Adrenal gland (tissue), 19 donors: ENCODE measurements at places on chromosomes 6 and 20. TPM values are rescaled to one million over a fixed set of nuclear protein-coding genes. Genes with fewer than 3 reads are reported as not detected.

- H3K27ac ChIP-seq: no peak within 1 kb of the TSS
- no peaks in the 10 kb centered on the region for H3K4me1 ChIP-seq
- no peaks in the 10 kb centered on the region for H3K27me3 ChIP-seq
Measured at GRCh38 chr6:53148684-53149083, at the start of gene GCM1. TSS of gene GCM1 (minus strand) at chr6:53148841. CDS start at chr6:53145632, 3,209 bp downstream.

DNA sequence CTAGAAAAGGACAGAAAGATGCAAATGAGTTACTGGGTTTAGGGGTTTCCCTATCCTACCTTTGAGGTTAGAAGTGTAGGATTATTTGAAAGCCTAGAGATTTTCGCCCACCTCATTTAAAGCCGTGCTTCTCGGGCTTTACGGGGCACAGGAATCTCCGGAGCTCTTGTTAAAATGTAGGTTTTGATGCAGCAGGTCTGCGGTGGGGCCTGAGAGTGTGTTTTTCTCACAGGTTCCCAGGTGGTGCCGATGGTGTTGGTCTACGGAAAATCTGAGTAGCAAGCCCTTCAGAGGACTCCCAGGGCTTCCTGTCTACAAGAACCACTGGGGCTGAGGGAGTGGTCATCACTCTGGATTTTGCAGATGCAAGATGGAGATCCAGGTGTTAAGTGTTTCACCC, 47.5 kb downstream of the TRAM2 start:
- H3K4me1 ChIP-seq: no peaks in the 10 kb centered on the region
- DNase-seq: no peak
- no peaks in the 10 kb centered on the region for H3K27me3 ChIP-seq
- H3K27ac ChIP-seq: no peak overlapping the region
- no peaks in the 10 kb centered on the region for H3K36me3 ChIP-seq

DNA sequence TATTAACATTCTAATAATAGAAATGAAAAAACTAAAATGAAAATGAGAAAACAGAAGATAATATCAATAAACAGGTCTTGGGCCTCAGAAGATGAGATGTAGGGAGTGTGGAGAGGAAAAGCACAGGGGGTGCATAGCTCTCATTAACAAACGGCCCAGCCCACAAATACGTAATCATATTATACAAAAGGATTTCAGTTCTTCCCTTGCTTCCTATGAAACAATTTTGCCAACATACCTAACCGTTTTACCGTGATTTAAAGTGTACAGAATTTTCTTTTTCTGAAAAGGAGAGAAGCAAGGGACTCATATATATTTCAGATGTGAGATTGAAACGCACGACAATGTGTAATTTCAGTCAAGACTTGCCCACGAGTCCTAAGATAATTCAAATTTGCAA, 136.0 kb downstream of the HFE start:
- DNase-seq: no peak
- no peaks in the 10 kb centered on the region for H3K27me3 ChIP-seq
- H3K27ac ChIP-seq: peak overlapping the region; percentile 93
- H3K4me3 ChIP-seq: no peak overlapping the region

Gene PARD6B
- total RNA-seq: 6.3 TPM

Gene MYL9
- 1,063 TPM for total RNA-seq

Gene TCF15
- 1.1 TPM for total RNA-seq

GRCh38 chr6:83962582-83962981, 71.0 kb upstream of the MRAP2 start:
- H3K4me1 ChIP-seq: no peaks in the 10 kb centered on the region
- H3K27me3 ChIP-seq: no peaks in the 10 kb centered on the region
- H3K4me3 ChIP-seq: no peak overlapping the region
- no peaks in the 10 kb centered on the region for H3K36me3 ChIP-seq
- DNase-seq: no peak
- H3K27ac ChIP-seq: no peak overlapping the region

Gene OPRL1
- 3.1 TPM for total RNA-seq

- H3K36me3 ChIP-seq: no peaks in the 10 kb centered on the region
- H3K27ac ChIP-seq: no peak overlapping the region
- no peaks in the 10 kb centered on the region for H3K4me1 ChIP-seq
- no peak for DNase-seq
- peaks cover 3% of the 10 kb centered on the region for H3K27me3 ChIP-seq
Measured at GRCh38 chr6:167566711-167567141, 241.8 kb downstream of the TTLL2 start.

GRCh38 chr6:167341038-167341583, 16.2 kb downstream of the TTLL2 start:
- no peaks in the 10 kb centered on the region for H3K4me1 ChIP-seq
- H3K27me3 ChIP-seq: no peaks in the 10 kb centered on the region
- no peak overlapping the region for H3K27ac ChIP-seq
- H3K4me3 ChIP-seq: no peak overlapping the region

Gene OR2B6
- not detected for total RNA-seq

DNA sequence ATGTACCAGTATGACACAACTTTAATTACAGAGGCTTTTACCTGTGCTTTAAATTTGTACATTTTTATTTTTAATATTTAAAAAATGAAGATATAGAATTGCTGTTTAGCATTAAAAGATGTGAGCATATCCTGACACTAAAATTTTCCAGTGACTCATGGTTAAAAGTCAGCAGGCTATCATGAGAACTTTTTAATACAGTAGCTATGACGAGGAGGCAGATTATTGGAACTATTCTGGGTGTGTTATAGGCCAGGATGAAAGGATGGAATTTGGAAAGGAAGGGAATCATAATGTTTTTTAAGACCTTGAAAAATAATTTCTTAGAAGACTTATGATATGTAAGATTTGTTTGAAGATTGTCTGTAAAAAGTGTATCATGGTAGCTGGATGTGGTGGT, 91.0 kb downstream of the GFRA4 start:
- no peak overlapping the region for H3K4me3 ChIP-seq
- H3K36me3 ChIP-seq: peaks cover 13% of the 10 kb centered on the region
- no peak overlapping the region for H3K27ac ChIP-seq
- DNase-seq: no peak

Gene GSTA3
- total RNA-seq: 45.9 TPM

GRCh38 chr6:154164397-154164796, 125.4 kb downstream of the OPRM1 start:
- peak; percentile 52 for DNase-seq
- H3K27ac ChIP-seq: no peak overlapping the region
- H3K4me1 ChIP-seq: no peaks in the 10 kb centered on the region
- no peak overlapping the region for H3K4me3 ChIP-seq

DNA sequence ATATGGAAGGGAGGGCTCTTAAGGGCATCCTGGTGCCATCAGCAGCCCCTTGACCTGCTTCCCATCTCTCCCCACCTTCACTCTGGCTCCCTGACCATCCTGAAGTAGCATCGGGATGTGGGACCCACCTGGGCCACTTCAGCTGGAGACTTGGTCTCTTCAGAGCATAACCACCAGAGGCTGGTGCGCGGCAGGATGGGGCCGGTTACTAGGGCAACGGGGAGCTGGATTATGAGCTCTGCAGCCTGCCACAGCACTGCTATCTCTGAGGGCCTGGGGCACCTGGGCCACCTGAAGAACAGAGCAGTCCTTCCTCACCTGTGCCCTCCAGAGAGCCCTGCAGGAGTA, 79.7 kb downstream of the SYNJ2 start:
- H3K4me3 ChIP-seq: no peak overlapping the region
- H3K27ac ChIP-seq: peak overlapping the region; percentile 85
- H3K27me3 ChIP-seq: no peaks in the 10 kb centered on the region
- H3K36me3 ChIP-seq: no peaks in the 10 kb centered on the region
- no peak for DNase-seq
- peaks cover 28% of the 10 kb centered on the region for H3K4me1 ChIP-seq

DNA sequence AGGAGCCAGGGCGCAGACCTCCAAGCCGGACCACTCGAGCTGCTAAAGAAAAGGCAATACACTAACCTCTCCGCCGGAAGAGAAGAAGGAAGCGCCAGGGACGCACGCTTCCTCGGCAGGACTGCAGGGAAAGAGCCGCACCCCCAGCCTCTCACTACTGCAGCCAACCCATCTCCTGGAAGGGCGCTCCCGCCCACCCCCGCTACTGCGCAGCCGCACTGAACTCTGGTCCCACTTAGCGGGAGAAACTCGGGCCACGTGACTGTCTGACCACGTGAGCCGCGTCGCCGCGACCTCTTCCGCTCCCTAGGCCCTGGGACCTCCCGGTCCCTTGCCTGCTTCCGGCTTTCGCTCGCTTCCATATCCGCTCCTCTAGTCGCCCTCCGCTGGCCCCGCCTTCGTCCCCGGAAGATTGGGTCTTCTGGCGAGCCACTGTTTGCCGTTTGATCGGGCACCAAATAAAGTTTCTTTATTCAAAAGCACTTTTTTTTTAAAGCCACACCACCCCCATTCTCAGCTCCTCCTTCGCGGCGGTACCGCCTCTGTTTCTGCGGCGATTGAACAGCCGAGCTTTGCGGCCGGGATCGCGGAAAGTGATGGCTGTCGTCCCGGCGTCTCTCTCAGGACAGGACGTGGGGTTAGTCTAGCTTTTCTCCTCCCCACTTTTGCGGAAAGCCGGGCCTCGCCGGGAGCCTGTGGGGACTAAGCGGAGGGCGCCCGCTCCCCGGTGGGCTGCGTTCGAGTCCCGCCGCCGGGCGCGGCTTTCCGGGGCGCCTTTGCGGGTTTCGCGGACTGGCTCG, at the start of gene RMND1:
Gene RMND1, minus strand, starts transcription at position 177 of the 800 bp plus-strand sequence. CDS start 6,315 bp downstream, outside the sequence.
- no peaks in the 10 kb centered on the region for H3K36me3 ChIP-seq
- DNase-seq: peak; percentile 100
- peak within 1 kb of the TSS; percentile 97 for H3K27ac ChIP-seq
- no peaks in the 10 kb centered on the region for H3K27me3 ChIP-seq

- no peaks in the 10 kb centered on the region for H3K4me1 ChIP-seq
- DNase-seq: peak; percentile 49
- peaks cover 42% of the 10 kb centered on the region for H3K27me3 ChIP-seq
- H3K4me3 ChIP-seq: peak overlapping the region; percentile 31
- H3K27ac ChIP-seq: peak overlapping the region; percentile 66
Measured at GRCh38 chr6:1611572-1612298, 2.0 kb downstream of the FOXC1 start.

Gene ATP6V1G2
- total RNA-seq: 3.5 TPM

Gene RFX6
- 0.27 TPM for total RNA-seq

DNA sequence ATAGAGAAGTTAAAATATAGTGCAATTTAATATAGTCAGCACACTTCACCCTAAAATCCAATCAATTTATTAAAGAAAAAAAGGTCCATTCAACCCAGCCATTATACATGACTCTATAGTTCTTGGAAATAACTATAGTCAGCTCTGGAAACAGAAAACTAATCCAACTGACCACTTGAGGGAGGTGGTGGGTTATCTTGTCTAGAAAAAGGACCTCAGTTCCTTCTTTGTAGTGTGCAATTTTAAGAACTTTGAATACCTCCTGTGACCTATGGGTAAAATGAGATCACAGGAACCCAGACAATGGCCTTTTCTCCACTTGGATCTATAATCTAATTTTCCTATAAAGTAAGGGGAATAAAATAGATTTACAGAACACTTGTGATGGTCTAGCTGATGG, 163.6 kb upstream of the CENPW start:
- no peak overlapping the region for H3K27ac ChIP-seq
- H3K36me3 ChIP-seq: no peaks in the 10 kb centered on the region
- no peak for DNase-seq
- H3K4me3 ChIP-seq: no peak overlapping the region
- no peaks in the 10 kb centered on the region for H3K4me1 ChIP-seq

Gene AFDN
- 29.0 TPM for total RNA-seq

- no peaks in the 10 kb centered on the region for H3K27me3 ChIP-seq
- no peaks in the 10 kb centered on the region for H3K36me3 ChIP-seq
- H3K27ac ChIP-seq: no peak overlapping the region
- no peaks in the 10 kb centered on the region for H3K4me1 ChIP-seq
- no peak overlapping the region for H3K4me3 ChIP-seq
Measured at GRCh38 chr6:124684621-124685020, 277.6 kb upstream of the RNF217 start.

Gene SALL4
- 0.28 TPM for total RNA-seq

Gene ZBTB12
- 0.69 TPM for total RNA-seq

Gene SPATS1
- not detected for total RNA-seq

- H3K4me1 ChIP-seq: no peaks in the 10 kb centered on the region
- no peak for DNase-seq
- no peak overlapping the region for H3K27ac ChIP-seq
- peaks cover 5% of the 10 kb centered on the region for H3K27me3 ChIP-seq
- no peaks in the 10 kb centered on the region for H3K36me3 ChIP-seq
Measured at GRCh38 chr6:24936641-24937317, 1.0 kb upstream of the RIPOR2 start.

GRCh38 chr6:116390581-116390980, 19.8 kb downstream of the DSE start:
- no peak overlapping the region for H3K4me3 ChIP-seq
- no peak for DNase-seq
- H3K36me3 ChIP-seq: no peaks in the 10 kb centered on the region
- no peak overlapping the region for H3K27ac ChIP-seq
- H3K4me1 ChIP-seq: peaks cover 70% of the 10 kb centered on the region

GRCh38 chr6:154907291-154907690, 87.8 kb upstream of the TIAM2 start:
- H3K36me3 ChIP-seq: no peaks in the 10 kb centered on the region
- H3K27me3 ChIP-seq: no peaks in the 10 kb centered on the region
- no peaks in the 10 kb centered on the region for H3K4me1 ChIP-seq
- H3K4me3 ChIP-seq: no peak overlapping the region
- no peak overlapping the region for H3K27ac ChIP-seq

GRCh38 chr6:39059496-39060310, 11.1 kb downstream of the GLP1R start:
- no peak overlapping the region for H3K27ac ChIP-seq
- H3K36me3 ChIP-seq: no peaks in the 10 kb centered on the region
- H3K4me1 ChIP-seq: no peaks in the 10 kb centered on the region
- no peak for DNase-seq
- H3K4me3 ChIP-seq: no peak overlapping the region
- H3K27me3 ChIP-seq: no peaks in the 10 kb centered on the region

- DNase-seq: no peak
- H3K4me1 ChIP-seq: peaks cover 36% of the 10 kb centered on the region
- no peaks in the 10 kb centered on the region for H3K36me3 ChIP-seq
- H3K27me3 ChIP-seq: no peaks in the 10 kb centered on the region
- peak overlapping the region; percentile 97 for H3K27ac ChIP-seq
- peak overlapping the region; percentile 76 for H3K4me3 ChIP-seq
Measured at GRCh38 chr20:36773107-36773596, 411 bp downstream of the DSN1 start.

Gene KIAA0408
- 5.4 TPM for total RNA-seq

DNA sequence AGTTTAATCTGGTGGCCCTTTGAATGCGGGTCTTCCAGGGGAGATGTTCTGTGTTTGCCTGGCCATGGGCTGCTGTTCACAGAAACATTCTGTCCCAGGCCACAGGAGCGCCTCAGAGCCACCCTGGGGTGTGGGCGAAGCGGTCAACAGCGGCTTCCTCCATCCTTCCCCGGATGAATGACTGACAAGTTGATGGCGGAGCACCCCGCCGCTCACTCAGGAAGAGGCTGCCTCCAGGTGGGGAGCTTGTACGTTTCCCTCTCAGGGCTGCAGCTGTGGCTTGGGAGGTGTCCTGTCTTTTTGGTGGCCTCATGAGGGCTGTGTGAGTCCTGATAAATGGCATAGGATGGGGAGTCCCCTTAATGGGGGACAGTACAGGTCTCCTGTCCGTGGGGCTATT, 178.4 kb downstream of the NRN1 start:
- H3K27me3 ChIP-seq: no peaks in the 10 kb centered on the region
- H3K4me3 ChIP-seq: no peak overlapping the region
- H3K36me3 ChIP-seq: no peaks in the 10 kb centered on the region

- no peak overlapping the region for H3K27ac ChIP-seq
- no peaks in the 10 kb centered on the region for H3K4me1 ChIP-seq
- no peaks in the 10 kb centered on the region for H3K36me3 ChIP-seq
Measured at GRCh38 chr6:42131531-42131930, 10.9 kb downstream of the C6orf132 start.

Gene SLPI
- 4.3 TPM for total RNA-seq
